Activated CD4-positive, alpha-beta T cell treated with anti-CD3 and anti-CD28 coated beads, Interleukin-2, amount 10 ng/mL, durations not matched to agents 24 days and 14 days (primary cell): ENCODE measurements at places on chromosomes 7 and 10.

- no peak for DNase-seq
Measured at GRCh38 chr10:85611746-85612377, 754.7 kb downstream of the GRID1 start.

GRCh38 chr7:94179466-94179865 is 175.3 kb upstream of the BET1 start:
- no peak for DNase-seq

DNA sequence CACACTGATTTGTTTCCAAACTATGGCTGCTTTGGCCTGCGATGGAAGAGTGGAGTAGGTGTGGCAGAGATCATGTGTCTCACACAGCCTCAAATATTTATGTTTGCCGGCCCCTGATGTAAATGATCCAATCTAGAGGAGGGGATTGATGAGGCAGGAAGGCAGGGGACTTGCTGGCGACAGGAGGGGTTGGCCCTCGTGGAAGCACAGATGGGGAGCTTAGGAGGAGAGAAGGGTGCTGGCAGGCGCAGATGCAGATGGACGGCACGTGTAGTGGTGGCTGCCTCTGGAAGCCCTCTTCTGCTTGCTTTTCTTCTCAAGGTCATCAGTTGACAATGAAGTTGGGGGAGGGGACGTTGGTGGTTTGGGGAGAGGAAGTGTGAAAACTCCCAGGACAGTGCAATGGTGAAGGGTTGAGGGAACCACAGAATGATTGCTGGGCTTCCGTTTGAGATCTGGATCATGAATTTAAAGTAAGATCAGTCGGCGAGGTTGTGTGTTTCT is 15.4 kb downstream of the COL13A1 start:
- peak; percentile 61 for DNase-seq

- DNase-seq, result peak; percentile 77
Measured at GRCh38 chr10:49187950-49188761, at the start of gene TMEM273. TMEM273 (minus strand) TSS chr10:49188391; CDS start chr10:49188336, 55 bp downstream.

DNA sequence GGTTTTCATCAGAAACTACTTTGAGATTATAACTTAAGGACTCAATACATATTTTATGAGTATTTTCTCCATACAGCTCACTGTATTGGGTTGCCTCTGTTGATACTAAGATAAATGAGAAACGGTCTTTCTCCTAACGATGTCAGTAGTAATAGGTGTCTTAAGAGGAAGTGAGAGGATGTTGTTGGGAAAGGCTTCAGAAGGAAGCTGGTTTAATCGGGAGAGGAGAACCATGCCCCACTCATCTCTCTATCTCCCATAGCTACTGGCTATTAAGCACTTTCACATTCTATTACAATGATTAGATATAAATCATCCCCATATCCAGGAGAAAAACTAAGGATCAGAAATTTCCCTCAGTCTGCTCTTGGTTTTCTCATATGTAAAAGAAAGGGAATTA is 2.0 kb downstream of the CLEC5A start:
- DNase-seq, result no peak

- no peak for DNase-seq
Measured at GRCh38 chr10:15869935-15870334, 9.6 kb upstream of the MINDY3 start.

- DNase-seq, result no peak
Measured at GRCh38 chr7:47132471-47132870, 449.4 kb downstream of the TNS3 start.

- DNase-seq, result peak; percentile 58
Measured at GRCh38 chr10:8042721-8043568, 11.5 kb upstream of the GATA3 start.

- no peak for DNase-seq
Measured at GRCh38 chr7:30162133-30162532, 27.3 kb downstream of the MTURN start.

- DNase-seq, result no peak
Measured at GRCh38 chr7:30280631-30281030, 3.8 kb upstream of the ZNRF2 start.

DNA sequence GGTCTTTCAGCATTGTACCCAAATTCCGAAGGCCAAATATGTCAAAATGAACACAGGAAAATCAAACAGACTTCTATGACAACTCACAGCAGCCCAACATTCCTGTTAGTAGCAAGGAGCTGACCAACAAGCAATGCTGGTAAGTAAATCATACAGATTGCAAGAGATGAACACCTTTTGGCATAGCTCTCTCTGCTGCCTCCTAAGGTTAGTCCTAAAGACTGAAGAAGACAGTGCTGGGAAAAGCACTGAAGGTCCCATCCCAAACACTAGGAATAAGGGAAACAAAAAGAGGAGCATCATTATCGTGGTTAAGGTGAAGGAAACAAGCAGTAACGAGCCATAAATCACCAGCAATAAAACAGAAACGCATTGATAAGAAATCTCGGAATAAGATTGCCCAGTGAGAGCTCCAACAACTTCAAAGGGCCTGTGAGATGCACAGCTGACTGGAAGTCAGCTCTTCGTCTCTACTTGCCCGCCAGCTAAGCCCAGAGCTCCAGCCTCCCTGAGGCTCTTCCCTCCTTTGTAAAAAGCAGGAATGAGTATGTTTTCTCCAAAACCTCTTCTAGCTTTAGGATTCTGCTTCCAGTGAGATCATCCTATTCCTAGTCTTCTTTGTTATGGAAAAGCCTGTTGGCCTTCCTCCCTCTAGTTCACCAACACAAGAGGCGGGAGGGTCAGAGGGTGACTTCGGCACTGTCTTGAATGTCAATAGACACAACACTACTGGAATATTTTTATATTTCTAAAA is 15.3 kb downstream of the NUDT5 start:
- DNase-seq, result no peak
